ENCODE measurements at places on chromosomes 16 and 17.

GRCh38 chr16:27355610-27356009 lies 41.8 kb downstream of the IL4R start:
- DNase-seq: peak; percentile 43

- DNase-seq: no peak
Observed at GRCh38 chr17:15319452-15320010, 21.9 kb downstream of the TEKT3 start.

DNA sequence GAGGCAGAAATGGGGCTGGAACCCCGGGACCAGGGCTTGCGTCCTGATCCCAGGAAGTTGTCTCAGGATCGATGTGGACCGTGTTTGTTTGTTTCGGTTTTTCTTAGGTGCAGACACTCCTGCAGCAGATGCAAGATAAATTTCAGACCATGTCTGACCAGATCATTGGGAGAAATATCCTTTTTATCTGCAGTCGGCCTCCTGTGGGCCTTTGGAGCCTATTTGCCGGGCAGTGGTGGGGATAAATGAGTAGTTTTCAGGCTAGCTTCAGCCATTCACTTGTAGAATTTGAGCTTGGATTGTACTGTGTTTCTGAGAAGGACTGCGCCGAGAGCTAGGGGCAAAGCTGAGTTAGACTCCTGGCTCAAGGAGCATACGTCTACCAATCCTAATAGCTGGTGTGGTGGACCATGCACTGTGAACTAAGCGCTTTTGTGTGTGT lies 816 bp downstream of the HSBP1 start:
- DNase-seq: no peak

DNA sequence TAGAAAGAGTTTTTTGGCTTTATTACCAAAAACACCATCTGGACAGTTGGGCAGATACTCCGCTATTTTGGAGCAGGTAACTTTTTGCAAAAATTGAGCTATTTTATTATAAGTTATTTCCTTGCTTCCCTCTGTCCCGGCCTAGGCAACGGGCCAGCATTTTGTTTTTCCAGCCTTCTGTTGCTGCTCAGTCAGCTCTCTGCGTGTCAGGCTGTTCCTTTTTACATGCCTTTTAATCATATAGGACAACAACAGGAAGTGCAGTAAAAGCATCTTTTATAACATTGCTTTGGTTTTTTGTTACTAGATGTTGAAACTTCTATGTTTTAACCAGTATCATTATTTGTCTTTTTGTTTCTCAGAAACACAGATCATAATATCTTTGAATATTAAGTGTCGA lies 30.4 kb downstream of the PPM1D start:
- DNase-seq: peak; percentile 43

GRCh38 chr17:2084036-2084765 lies 29.3 kb downstream of the HIC1 start:
- peak; percentile 71 for DNase-seq
